ENCODE measurements at places on chromosomes 1 and 21.

- no peak for DNase-seq
Observed at GRCh38 chr1:185808631-185809030, 74.4 kb downstream of the HMCN1 start.

DNA sequence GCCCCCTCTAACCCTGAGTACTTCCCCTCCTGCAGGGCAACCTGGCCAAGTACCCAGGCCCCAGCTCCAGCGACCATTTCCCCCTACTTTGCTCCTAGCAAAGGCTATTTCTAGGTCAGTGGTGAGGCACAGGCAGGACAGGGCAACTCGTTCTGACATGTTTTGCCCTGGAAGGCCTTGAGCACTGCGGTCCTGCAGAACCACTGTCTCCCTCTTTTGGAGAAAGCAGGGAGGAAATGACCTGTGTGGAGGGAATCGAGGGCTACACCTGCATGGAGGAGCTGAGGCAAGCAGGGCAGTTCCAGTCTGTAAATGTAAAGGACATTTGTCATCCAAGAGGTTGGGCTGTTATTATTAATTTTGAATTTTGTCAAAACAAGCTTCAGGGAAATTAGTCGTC, 99.1 kb downstream of the PPIAL4G start:
- DNase-seq: no peak

DNA sequence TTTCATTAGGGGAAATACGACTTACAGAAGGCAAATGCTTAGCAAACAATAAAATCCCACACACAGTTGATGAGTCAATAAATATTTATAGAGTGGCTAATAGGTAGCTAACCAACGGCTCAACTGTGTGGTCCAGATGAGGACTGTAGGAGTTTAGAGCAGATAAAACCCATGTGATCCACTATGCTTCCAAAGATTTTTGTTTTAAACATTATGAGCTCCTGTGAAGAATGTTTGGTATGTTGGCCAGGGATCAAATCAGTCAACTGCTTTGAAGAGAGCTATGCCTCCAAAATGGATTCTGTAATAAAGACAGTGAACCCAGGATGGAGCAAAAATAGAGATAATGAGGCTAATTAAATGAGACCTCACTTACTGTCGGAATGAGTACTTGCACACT, 72.3 kb upstream of the COL11A1 start:
- DNase-seq: no peak

- DNase-seq: no peak
Observed at GRCh38 chr21:46598581-46599572, 6.0 kb downstream of the S100B start.

DNA sequence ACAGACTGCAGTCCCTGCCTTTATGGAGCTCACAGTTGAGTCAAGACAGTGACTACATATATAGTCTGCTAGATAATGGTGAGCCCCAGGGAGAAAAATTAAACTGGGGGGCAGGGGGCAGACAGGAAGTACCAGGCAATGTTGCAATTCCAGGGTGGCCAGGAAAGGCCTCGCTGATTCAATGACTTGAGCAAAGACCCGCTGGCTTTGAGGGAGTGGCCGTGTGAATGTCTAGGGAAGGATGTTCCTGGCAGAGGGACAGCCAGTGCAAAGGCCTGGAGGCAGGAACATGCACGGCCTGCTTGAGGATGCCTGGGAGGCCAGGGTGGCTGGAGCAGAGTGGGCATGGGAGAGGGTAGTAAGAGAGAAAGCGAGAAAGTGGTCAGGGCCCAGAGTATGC, 23.0 kb upstream of the EPHA8 start:
- DNase-seq: no peak

DNA sequence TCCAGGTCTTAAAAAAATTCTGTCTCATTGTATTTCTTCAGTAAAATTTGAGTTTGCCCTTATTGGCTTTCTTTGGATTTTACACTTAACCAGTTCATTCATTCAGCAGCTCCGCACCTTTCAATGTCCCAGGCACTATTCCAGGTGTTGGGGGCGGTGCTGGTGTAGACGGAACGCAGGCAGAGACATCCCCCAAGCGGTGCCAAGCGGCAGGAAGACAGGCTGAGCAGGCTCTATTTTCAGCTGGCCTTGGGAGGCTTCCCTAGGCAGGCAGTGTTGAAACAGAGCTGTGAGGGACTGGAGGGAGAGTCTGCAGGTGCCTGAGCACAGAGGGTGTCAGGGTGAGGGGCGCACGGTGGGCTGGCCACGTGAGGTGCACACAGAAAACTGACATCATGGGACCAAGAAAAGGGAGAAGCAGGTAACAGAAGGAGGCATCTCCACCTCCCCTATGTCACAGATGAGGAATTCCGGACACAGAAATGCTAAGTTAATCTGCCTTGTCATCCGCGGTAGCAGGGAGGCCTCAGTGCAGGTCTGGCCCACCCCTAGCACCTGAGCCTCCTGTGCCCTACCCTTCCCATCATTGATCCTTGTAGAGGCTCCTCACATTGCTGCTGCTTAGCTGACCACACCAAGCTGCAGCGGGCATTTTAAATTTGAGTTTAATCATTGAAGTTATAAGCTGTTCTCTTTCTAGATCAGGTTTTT, 40.8 kb downstream of the SLC37A1 start:
- no peak for DNase-seq

DNA sequence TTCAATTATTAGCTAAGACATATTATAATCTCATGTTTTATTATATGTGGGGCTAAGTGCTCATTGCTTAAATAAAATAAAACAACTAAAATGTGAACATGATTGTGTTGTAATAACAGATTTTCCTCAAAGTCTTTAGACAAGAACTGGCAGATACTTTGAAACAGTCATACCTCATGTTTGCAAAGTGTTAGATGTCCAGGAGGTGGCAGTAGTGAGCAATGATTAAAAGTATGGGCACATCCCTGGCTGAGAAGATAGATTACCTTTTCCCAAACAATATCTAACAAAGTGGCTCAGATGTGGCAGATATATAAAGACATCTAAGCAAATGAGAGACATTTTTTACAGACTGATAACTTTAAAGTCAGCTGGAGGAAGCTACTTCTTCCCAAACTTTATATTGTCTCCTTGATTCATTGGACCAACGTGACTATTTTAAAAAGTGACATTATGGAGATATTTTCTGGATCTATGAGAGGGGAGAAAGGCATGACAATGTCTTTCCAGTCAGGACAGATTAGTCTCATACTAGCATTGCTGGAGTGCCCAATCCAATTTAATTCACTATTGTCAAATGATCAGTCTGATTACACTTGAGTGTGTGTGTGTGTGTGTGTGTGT, 269.8 kb downstream of the S1PR1 start:
- DNase-seq: no peak

All from stimulated activated CD8-positive, alpha-beta memory T cell treated with anti-CD3 and anti-CD28 coated beads, Interleukin-15, amount 100 ng/mL, for 24 hours (primary cell).